A549 (cell line): ENCODE measurements at places on chromosomes 6 and 20.

GRCh38 chr20:54459279-54459678 lies 16.1 kb upstream of the DOK5 start:
- no peak for DNase-seq

GRCh38 chr6:157346373-157346772 lies 23.1 kb upstream of the TMEM242 start:
- no peak for DNase-seq

DNA sequence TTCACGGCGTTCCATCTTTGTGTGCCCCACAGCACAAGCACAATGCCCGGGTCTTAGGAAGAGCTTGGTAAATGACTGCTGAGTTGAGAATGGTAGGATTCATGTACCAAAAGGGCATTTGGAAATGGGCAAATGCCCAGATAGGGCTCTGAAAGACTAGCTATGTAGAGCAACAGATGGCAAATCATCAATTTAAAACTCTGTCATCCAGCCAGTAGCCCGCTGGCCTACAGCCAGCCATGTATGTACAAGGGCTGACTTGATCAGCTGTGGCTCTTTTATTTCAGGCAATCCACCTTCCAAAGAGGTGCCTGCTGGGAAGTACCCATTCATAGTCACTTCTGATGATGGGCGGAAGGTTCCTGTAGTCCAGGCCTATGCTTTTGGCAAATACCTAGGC lies 35.1 kb downstream of the NT5E start:
- no peak for DNase-seq

GRCh38 chr20:41748051-41748450 lies 129.9 kb upstream of the CHD6 start:
- no peak for DNase-seq

DNA sequence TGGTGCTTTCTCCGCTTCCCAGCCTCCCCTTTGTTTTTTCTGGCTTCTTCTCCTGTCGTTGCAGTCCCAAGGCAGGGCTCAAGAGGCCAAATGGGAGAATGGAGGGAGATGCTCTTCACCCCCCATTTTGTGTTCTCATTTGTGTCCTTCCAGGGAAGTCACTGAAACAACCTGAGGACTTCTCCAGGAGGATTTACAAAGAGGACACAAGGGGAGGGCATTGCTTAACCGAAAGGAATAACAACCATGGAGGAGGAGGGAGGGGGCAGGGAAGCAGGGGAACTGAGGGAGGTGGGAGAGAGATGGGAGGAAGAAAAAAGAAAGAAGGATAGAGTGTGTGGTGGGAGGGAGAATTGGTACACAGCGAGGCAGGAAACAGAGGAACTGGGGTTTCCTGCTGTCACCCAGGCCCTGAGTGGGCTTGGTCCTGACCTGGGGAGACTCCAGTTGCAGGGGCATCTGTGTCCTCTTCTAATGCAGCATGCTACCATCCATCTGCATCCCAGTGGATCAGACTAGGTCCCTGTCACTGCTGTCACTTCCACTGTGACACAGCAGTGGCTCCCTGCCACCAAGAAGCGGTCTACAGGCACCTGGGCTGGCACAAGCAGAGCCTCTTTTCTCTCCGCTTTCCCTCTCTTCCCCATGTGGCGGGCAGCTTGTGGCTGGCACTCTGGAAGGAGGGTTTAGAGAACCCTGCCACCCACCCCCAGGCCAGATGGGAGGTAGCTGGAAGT lies 17.1 kb upstream of the MLN start:
- no peak for DNase-seq

DNA sequence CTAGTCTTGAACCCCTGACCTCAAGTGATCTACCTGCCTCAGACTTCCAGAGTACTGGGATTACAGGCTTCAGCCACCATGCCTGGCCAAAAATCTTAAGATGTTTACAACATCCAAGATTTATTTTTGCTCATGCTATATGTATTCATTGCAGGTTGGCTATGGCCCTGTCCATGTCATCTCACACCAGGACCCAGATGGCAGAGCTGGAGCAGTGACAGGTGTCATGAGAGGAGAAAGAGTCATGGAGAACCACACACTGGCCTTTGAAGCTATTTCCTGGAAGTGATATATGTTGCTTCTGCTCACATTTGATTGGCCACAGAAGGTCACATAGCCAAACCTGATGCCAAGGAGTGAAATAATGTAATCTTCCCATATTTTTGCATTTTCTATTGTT lies 13.8 kb upstream of the DDR1 start:
- no peak for DNase-seq

DNA sequence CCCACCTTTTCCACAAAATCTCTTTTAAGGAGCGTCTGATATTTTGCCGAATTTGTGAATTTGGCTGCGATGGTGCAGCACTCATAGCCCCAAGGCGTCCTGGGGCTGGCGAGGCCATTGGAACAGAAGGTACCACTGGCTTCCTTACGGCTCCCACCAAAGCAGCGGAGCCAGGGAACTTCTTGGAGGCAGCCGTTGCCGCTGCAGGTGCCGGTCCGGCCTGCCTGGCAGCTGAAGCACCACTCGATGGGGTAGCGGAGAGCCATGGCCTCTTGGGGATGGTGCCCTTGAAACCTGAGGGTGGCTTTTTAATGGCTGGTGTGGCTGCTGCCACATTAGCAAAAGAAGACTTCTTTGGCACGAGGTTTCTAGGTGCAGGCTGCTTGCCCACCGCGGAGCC lies 29.8 kb downstream of the DIDO1 start:
- no peak for DNase-seq

- DNase-seq = no peak
Measured at GRCh38 chr6:132663661-132664060, 4.7 kb upstream of the TAAR1 start.

- no peak for DNase-seq
Measured at GRCh38 chr6:81682858-81683620, 69.4 kb downstream of the TENT5A start.

DNA sequence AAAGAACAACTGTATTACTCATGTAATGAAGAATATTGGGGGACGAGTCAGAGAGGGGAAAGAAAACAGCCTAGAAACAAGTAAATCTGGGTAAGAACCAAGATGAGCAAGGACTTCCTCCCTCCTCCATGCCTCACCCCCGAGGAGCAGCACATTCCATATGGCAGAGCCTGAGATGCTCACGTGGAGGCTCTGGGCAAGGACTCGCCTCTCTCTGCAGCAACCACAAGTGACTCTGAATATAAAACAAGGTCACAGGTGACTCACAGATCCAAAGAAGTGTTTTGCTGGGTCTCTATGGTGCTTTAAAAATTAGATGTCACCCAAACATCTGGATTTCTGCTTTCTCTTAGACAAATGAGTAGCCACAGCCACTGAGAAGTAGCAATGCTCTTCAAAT lies 453.0 kb upstream of the SULF2 start:
- DNase-seq = no peak

DNA sequence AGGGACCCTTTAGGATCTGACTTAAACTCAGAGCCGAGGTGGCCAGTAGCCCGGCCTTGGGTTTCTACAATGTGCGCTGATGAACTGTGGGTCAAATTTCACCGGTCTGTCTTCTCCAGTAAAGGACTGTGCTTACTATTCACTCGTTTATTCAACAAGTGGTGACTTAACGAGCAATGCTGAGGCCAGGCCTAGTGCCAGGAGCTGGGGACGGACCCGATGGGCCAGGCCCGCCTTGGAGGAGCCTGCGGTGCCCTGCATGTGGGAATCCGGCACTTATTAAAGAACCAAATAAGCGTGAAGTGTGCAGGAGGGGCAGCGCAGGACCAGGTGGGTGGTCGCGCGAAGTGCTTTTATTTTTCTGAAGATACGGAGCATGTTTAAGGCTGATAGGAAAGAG lies 24.0 kb downstream of the CTCFL start:
- no peak for DNase-seq
